ENCODE measurements at places on chromosomes 5 and 9.

DNA sequence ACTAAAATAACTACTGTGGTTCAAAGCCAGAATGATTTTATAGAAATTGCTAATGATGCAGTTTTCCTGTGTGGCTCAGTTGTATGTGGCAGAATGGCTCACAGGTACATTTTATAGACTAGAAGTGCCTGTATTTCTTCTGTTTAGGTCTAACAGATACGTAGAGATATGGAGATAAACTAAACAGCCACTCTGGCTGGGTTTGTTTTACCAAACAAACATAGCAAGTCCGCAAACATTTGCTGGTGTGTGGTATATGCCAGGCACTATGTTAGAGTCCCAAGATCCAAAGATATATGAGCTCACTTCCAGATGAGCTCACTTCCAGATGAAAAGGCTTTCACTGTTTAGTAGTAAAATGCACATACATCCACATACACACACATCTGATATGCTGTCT is 24.4 kb downstream of the ADRB2 start:
- DNase-seq: no peak

- DNase-seq: no peak
Observed at GRCh38 chr5:54669845-54670244, 152.3 kb downstream of the SNX18 start.

- no peak for DNase-seq
Observed at GRCh38 chr5:125408448-125409233, 662.2 kb upstream of the ZNF608 start.

GRCh38 chr5:7325975-7326913 is 69.7 kb upstream of the ADCY2 start:
- no peak for DNase-seq

GRCh38 chr9:34451545-34451944 is 6.8 kb downstream of the FAM219A start:
- no peak for DNase-seq
